Activated CD4-positive, alpha-beta T cell treated with anti-CD3 and anti-CD28 coated beads, Interleukin-2, amount 50 U/mL, for 24 hours (primary cell): ENCODE measurements at places on chromosomes 6 and 20.

DNA sequence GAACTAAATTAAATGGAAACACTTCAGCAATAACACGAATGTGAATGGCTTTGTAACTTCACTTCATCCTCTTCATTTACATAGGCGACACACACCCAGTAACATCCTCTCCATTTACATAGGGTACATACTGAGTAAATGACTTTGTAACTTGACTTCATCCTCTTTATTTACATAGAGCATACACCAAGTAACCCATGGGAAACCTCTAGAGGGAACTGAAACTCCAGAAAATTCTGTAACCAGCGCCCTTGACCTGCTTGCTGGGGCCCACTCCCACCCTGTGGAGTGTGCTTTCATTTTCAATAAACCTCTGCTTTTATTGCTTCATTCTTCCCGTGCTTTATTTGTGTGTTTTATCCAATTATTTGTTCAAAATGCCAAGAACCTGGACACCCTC, 81.6 kb upstream of the OPRM1 start:
- DNase-seq, result no peak

- DNase-seq, result no peak
Measured at GRCh38 chr20:54839224-54839623, 363.8 kb downstream of the DOK5 start.

DNA sequence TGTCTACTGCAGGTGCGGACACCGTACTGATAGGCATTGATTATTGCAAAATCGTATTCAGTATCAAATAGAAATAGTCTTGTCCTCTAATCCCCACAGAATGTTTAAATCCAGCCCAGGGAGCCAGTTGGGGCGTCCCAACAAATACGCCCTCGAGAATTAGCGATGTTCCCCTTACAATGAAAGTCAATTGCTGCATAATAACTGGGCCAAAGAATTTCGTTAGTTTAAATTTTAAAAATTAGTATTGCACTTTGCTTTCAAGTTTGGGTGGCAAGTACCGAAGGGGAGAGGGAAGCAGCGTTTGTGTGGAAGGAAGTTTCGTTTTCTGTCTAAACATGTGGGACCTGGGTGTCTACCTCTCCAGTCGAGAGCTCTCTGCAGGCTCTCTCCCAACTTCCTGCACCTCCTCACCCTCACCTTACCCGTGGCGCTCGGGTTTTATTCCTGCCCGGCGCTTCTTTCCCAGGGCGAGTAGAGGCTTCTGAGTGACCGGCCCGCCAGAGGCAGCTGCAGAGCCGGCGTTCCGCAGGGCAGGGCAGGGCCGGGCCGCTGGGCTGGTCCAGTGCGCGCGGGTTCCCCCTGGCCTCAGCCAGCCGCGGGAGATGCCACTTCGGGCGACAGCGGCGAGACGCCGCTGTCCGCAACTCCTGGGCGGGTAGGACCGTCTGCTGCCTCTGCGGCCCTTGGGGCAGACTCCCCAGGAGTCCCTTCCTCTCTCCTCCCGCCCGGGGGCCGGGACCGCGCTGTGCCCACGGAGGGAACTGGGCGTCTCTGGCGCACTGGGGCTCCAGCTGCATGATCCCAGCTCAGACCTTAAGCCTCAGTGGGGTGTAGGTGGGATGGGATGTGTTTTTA, 862 bp upstream of the TFAP2C start:
- DNase-seq, result no peak

- peak; percentile 86 for DNase-seq
Measured at GRCh38 chr6:79234150-79235022, at the start of gene HMGN3. HMGN3 (minus strand) TSS chr6:79234682.

DNA sequence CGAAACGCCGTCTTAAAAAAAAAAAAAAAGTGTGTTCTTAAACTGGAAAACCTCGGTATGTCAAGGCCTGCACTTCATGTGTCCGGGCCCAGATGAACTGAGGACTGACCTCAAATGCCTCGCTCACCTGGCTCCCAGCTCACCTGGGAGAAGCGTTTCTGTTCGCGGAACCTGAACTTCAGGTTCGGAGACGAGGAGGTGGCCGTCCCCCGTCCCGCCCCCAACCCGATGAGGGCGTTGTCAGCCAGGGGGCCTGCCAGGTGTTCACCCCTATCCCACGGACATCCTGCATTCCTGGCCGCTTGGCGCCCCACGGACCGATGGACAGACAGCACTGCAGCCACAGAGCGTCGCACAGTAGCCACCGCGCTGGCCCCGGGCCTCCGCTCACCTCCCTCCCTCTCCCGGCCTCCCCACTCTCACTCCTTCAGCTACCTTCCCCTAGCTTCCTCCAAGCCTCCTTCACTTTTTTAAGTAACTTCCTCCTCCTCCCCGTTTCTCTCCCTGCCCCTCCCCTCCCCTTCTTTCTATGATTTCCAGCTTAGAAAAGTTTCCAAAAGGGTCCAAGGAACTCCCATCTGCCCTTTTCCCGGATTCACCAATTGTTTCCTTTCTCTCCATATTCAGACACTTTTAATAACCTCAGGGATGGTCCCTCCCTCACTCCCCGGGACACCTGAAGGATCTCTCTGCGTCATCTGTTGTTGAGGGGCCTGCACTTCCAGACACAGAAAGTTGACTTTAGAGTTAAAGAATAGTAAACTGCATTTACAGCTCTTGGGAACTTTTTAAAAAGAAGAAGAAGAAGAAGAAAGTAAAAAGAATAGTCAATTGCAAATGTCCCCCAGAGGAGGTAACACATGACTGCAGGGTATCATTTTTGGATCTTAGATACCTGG, 22.7 kb upstream of the MCM3 start:
- no peak for DNase-seq

DNA sequence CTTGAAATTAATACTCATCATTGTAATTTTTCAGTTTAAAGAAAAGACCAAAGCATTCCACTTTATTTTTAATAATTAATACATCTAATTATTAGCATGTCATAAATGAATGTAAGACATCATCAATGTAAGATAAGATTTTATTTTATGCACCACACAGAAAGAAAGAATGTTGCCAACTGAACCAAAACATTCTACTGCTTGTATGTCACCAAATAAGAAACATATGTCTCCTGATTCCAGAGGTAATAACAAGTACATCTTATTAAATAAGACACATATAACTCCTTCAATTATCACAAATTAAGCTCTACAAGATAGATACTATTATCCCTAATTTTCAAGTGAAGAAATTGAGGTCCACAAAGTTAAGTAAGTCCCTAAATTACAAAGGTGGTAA, 189.5 kb downstream of the GMDS start:
- no peak for DNase-seq

GRCh38 chr6:33632558-33633039, 11.5 kb downstream of the ITPR3 start:
- DNase-seq, result no peak

GRCh38 chr6:160077526-160077925, 44.1 kb upstream of the SLC22A1 start:
- no peak for DNase-seq

DNA sequence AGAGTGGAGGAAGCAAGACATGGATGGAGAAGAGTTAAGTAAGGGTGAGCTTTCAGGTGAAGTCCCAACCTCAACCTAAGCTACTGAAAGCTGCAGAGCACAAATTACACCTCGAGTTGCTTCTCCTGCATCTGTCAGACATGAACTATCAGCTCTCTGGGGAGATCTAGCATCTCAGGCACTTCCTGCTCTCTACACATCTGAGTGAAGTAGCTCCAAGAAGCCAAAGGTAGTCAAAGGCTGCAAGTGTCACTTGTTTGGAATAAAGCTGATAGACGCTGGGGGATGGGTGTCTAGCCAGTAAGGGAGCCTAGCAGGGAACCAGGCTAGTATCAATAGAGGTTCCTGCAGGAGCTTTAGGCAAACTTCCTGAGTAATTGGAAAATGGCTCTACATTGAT, 228.0 kb downstream of the PLCB1 start:
- DNase-seq, result no peak

DNA sequence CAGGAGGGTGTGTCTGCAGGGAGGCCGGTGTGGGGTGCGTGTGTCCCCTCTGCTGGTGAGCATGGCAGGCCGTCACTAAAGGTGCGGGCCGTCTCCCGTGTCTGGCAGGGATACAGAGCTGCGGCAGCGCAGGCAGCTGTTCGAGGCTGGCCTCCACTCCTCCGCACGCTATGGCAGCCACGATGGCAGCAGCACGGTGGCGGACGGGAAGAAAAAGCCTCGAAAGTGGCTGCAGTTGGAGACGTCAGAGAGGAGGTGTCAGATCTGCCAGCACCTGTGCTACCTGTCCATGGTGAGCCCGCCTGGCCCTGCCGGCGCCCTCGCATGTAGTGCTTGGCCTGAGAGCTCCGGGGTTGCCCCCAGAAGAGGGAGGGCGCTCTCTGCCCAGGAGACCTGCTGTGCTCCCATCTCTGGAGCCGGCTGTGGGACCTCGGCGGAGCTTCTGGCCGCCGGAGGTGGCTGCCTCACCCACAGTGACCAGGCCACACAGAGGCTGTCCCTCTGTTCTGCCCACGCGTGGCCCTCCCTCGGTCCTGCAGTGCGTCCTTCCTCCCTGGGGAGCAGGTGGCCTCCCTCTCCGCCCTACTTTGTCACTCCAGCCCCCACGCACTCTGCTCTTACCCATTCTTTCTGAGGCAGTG, 149.6 kb downstream of the DTNBP1 start:
- no peak for DNase-seq

DNA sequence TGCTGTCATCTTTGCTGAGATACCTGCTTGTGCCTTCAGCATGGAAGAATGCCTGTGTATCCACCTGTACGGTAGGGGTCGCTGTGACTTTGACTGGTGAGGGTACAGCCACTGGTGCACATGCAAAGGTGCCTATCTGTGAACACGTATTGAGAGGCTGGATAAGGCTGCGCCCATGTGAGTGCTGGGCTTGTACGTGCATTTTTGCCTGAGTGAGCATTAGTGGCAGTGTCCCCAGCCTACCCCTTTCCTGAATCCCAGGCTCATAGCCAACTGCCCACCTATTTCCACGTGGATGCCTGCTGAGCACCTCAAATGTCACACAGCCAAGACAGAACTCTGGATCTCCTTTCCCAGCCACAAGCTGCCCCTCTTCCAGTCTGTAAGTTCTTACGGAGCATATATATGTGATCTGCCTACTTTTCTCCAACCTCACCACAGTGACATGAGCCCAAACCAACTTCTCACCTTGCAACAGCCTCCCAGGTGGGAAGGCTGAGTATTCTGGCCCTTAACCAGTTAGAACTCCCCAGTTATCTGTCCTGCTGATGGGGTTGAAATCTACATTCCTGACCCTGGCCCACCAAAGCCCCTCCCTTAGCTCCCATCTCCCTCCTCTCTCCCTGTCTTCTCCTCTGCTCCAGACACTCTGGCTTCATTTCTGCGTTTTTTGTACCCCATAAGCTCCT, 1.1 kb upstream of the SLC2A10 start:
- DNase-seq, result no peak

DNA sequence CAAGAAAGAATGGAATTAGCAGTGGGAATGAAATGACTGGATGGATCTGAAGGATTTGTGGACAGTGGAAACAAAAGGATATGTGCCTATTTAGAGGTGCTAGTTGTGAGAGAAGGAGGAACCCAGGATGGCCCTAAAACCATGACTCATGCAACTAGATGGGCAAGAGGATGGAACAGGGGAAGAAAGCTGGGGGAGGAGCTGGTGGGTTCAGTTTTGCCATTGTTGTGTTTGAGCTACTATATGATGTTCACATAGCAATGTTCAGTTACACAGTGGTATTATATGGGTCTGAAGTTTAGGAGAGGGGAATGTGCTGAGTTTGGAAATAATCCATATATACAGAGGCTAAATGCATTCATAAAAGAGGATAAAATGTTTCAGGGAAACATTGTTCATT, 125.7 kb upstream of the SSTR4 start:
- DNase-seq, result no peak

GRCh38 chr20:8152183-8152582, 20.1 kb downstream of the PLCB1 start:
- no peak for DNase-seq

DNA sequence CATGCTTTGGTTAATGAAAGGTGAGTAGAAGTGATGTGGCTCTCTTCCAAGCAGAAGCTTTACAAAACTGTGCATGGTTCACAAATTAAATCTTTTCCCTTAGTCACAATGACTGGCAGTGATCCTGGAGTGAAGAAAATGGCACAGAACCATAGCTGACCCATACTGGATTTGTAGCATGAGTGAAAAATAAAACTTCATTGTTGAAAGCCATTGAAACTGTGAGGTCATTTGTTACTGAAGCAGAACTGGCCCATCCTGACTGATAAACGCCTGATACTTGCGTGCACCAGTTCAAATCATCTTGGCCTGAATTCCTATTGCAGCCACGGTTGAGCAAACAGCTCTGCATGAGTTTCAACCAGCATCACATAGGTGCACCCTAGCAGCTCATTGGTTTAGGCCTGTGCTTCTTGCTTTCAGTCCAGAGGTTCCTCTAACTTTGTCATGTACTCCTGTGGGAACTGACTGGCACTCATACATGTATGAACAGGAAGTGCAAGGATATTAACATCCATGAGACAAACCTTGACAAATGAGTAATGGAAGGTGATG, 40.5 kb downstream of the SAMD5 start:
- no peak for DNase-seq

GRCh38 chr6:25788305-25788922, 33.9 kb downstream of the SLC17A4 start:
- DNase-seq, result peak; percentile 23

DNA sequence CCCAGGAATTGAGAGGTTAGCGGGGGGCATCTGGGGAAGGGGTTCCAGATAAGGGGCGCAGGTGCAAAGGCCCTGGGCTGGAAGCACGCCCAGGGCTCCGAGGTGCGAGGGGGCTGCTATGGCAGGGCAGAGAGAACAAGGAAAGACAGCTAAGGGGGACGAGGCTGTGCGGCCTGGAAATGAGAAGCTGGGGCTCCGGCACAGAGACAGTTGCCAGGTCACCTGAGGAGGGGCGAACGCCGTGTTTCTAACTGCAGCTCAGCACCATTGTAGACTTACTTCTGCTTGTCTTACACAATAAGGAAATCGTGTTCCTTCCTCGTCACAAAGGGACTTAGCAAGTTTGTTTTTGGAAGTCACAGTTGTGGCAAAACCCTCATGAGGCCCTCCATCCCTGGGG, 68.9 kb upstream of the TBXT start:
- DNase-seq, result no peak

- DNase-seq, result no peak
Measured at GRCh38 chr6:93337014-93337413, 82.3 kb downstream of the EPHA7 start.

- DNase-seq, result no peak
Measured at GRCh38 chr6:131954775-131955107, 3.6 kb upstream of the CCN2 start.

DNA sequence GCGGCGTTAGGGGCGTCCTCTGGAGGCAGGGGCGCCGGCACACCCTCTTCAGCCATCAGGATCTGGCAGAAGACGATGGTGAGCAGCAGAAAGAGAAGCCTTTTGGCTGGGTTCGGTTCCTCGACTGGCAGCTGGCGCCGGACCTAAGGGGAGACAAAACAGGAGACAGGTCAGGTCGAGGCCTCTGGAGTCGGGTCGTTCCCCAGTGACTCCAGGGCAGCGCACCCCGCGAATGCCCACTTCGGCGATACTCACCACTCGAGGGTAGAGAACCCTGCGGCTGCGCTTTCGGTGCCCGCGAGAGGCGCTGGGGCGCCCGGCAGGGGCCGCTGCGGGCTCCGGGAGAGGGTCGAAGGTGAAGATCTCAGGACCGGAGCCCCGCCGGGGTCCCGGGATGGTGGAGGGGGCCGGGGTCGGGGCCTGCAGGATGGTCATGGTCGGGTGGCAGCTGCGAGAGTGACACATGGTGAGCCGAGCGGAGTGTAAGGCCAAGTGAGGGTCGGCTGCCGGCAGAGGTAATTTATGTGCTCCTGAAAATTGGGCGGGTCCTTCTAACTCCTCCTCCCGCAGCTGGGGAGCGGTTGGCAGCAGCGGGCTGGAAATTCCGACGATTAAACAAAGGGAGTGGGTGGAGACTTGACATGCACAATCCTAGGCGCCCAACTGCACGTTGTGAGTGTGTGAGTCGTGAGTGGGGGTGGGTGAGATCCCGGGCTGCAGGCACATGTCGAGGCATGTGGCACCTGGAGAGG, at the start of gene IER3:
Gene IER3 (minus strand): TSS at position 494 of the 752 bp plus-strand sequence. CDS start 29 bp downstream, at position 465.
- peak; percentile 93 for DNase-seq
